ENCODE measurements at places on chromosomes 3 and 15.

DNA sequence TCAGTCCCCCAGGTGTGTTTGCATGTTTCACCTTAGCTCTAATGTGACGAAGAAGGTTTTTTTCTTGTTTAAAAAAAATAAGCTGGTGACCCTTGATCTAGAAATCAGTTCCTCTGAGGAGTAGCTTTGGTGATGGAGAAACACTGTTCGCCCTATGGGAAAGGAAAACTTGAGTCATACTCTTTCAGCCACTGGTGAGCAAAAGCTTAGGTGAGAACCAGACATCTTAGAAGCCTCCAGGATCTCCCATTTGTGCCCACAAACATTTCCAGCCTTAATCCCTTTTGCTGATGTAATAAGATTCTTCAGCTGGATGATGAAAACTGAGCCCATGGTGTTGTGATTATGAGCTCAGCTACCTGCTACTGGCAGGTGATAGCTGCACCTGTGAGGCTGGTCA lies 37.8 kb downstream of the SLC27A2 start:
- DNase-seq, result no peak

- peak; percentile 83 for DNase-seq
Measured at GRCh38 chr3:191774485-191774884, 313.5 kb downstream of the PYDC2 start.

GRCh38 chr15:101123222-101123910 lies 128.5 kb downstream of the CHSY1 start:
- DNase-seq, result peak; percentile 47

DNA sequence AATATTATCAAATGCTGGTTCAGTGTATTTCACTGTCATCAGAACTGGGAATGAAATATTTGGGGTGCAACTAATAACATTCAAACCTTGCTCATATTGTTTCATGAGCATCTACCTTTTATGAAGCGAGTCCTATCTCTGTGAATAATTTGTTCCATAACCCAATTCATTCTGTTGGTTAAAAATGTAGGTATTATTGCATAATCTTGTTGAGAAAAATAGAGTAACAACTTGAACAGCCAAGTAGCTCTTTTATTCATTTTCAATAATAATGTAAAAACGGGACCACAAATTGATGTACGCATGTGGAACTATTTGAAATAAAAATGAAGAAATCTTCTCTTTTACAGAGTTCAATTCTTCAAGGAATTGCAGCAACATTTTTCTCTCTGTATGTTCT lies 30.1 kb upstream of the TBC1D5 start:
- DNase-seq, result no peak

DNA sequence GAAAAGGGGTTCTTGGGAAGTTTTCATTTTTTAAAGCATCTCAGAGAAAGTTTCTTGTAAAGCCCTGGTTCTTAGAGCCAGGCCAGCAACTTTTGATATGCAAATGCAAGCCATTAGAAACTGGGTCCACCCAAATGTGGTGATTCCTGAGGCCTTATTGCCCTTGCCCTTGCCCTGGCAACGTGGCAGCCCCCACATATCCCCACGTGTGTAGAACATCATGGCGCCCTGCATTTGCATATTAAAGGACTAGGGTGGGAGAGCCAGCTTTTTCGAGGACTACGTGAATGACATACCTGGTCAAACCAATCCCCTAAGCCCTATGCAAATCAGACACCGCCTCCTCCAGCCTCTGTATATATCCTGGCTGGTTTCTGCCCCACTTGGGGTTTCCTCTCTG lies 314.9 kb upstream of the NECTIN3 start:
- no peak for DNase-seq

GRCh38 chr3:184460276-184460675 lies 80.4 kb downstream of the CHRD start:
- DNase-seq, result no peak

GRCh38 chr3:113057117-113057516 lies 66.3 kb downstream of the GTPBP8 start:
- no peak for DNase-seq

DNA sequence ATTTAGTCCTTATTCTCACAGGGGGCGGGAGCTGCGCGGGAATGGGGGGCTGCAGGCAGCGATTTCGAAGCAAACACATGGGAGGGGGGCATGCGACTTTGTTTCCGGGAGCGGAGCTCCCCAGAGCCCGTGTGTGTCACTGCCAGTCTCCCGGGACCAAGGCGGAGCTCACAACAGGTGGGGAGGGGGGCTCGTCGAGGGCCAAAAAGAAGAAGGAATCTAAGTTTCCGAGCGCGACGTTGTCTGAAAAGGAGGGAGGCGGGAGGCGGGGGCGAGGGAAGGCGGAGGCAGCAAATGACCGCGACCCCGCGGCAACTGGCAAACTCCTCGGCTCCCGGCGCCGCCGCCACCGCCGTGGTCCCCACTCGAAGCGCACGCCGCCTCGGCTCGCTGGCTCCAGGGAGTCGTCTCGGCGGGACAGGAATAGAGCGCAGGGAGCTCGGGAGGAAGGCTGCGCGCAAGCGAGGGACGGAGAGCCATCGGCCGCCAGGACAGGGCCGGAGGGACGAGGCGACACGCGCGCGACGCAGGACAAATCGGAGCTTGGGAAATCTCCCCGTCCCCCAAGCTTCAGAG lies 1.4 kb downstream of the FOXP1 start:
- no peak for DNase-seq

DNA sequence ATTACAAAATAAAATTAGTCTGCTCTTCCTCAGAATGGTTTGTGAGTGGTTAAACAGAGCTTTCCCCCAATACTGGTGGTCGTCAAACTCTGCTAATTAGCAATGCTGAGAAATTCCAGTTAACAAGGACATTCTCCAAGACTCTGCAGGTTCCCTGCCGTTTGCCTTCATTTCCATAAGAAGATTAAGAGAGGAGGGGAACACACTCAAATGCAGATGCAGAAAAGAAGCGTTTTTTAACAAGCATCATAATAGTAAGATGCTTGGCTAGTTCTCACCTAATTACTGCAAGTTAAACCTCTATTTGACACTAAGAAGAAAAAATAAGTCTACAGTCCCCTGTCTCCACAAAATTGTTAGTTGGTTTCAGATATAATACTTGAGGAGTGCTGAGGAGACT lies 3.7 kb upstream of the SOX2 start:
- DNase-seq, result no peak

DNA sequence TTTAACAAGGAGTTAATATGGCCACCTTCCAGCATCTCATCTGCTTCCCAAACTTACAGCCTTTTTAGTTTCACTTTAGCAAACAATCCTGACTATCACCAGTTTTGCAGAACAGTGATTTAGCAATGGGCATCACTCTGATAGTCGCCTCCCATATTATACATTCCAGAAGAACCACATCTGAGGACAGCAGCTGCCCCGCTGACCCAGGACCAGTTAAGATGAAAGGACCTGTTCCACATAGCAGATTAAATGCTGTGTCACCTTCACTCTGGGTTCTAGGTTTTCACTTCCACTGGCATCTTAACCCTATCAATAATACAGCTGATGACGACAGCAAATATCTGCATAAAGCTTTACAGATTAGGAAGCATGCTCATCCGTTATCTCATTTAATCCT lies 99.8 kb downstream of the TRIM69 start:
- DNase-seq, result no peak

DNA sequence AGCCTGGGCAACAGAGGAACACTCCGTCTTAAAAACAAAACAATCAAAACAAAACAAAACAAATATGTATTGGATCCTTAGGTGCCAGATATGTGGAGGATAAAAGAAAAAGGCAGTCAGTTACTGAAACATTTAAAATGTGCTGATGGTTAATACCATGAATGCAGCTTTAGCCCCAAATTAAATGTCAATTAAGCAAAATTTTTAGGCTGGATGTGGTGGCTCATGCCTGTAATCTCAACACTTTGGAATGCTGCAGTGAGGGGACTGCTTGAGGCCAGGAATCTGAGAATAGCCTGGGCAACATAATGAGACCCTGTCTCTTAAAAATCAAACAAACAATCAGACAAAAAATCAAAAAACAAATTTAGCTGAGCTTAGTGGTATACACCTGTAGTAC lies 8.5 kb upstream of the CHMP2B start:
- DNase-seq, result no peak

- DNase-seq, result no peak
Measured at GRCh38 chr15:100521907-100522306, 6.8 kb downstream of the CERS3 start.

DNA sequence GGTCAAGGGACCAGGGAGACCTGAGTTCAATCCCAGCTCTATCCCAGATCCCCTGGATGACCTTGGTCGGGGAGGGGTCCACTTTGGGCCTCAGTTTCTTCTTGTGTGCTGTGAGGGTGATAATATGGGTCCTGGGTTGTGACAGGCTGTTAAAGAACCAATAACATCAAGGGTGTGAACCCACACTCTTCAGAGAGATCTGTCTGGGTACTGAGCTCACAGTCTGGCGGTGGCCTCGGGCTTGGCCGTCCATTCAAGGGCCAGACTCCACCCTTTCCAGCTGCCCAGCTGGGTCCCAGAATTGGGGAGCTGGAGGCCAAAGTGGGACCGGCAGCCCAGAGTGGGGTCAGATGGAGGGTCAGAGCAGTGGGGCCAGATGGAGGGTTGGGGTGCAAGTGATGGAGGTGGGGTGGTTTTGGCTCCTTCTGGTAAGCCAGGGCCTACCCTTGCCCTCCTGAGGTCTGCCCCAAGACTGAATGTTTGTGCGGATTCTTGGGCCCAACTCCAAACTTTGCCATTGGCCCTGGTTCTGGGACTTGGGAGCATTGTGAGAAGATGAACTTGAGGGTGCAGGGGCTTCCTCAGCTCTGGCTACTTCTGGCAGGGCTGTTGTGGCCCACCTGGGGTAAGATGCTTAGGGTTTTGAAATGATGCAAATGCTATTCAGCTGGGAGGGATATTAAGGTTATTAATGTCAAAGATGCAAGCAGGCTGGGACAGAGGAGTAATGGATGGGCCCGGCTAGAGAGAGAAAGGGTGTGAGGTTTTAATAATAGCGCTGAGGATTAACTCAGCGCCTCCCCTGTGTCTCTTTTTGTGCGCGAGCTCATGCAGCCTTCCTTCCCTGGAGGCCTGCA lies 1.5 kb downstream of the CORO2B start:
- DNase-seq, result no peak

DNA sequence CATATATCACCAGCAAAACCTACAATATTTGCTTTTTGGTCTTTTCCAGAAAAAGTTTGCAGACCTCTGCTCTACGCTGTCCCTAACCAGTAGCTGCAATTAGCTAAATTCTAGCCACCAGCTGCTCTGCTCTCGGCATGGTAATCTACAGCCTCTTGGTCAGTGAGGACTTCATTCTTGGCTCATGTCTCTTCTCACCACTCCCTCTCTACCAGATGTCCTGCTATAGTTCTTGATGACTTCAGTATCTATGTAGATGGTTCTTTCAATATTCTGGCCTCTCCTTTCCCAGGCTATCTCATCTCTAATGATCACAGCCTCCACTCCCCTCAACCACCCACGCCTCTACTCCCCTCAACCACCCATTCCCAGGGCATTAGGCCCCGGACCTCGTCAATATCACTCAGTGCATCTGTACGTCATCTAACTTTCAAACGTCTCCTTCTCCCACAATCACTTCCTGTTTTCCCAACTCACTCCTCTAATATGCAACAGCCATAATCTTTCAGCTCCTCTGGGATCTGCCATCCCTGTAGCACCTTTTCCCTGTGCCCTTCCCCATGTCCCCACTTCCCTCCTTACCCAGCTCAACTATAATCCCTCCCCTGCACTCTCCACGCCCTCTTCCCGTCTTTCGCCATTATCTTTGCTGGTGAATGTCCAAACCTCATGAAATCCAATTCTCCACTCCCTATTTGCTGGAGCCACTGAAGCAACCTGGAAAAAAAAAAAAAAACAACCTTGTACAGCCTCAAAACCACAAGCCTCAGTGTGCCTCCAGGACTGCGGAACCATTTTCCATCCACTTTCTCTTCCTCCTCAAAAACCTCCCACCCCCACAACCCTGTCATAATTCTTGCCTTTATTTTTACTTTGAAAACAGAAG lies 429.4 kb upstream of the PROK2 start:
- peak; percentile 30 for DNase-seq

GRCh38 chr15:51094606-51095569 lies at the start of gene TNFAIP8L3:
TNFAIP8L3 (minus strand) TSS chr15:51094906; CDS start chr15:51094595, 311 bp downstream.
- DNase-seq, result peak; percentile 78

Measured in AG20443 (cell line).